ENCODE measurements at places on chromosomes 5 and 9.

- DNase-seq, result no peak
Measured at GRCh38 chr9:113238859-113239232, 17.5 kb downstream of the SLC31A1 start.

GRCh38 chr5:16456103-16456832 is 9.3 kb downstream of the ZNF622 start:
- DNase-seq, result peak; percentile 75

DNA sequence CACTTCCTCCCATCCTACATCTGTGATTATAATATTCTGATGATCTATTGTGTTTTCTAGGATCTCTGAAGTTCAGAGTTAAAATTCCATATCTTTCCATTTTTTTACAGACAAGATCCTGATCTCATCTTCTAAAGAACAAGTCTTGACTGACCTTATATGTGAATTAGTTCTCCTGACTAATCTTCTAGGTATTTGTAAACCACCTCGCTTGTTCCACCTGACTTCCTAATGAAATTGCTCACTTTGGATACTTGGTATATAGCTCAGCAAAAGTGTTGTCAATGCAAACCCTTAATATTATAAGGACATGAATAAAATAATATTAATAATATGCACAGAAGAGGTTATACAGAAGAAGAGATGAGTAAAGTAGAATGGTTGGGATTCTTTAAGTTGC is 68.2 kb upstream of the NR4A3 start:
- no peak for DNase-seq

DNA sequence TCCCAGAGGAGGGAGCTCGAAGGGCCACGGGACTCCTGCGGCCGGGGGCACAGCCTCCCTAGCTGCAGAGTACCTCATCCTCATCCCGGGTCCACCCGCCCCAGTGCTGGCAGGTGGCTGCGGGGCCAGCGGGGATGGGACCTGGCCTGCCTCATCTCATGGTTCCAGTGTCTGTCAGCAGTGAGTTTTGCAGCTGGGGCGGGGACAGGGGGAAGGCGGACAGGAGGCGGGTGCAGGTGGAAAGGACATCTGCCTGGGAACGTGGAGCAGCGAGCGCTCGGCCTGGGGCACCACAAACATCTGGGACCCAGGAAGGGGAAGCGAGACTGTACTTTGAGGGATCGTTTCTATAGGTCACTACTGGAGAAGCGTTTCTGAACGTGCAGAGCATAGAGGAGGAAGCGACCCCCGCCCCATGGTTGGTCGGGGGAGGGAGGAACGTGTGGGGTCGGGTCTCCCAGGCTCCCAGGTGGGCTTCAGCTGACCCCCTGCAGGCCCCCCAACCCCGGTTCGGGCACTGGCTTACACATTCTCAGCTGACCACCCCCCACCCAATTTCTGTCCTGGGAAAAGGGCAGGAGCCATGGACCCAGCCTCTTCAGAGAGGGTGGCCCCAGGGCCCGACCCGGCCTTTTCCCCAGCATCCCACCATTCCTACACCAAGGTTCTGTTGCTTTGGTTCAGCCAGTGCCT is 56.5 kb upstream of the NOTCH1 start:
- no peak for DNase-seq

GRCh38 chr5:180472269-180472668 is 21.9 kb upstream of the CNOT6 start:
- DNase-seq, result no peak

GRCh38 chr5:76446776-76447175 is 43.7 kb downstream of the IQGAP2 start:
- DNase-seq, result no peak
